ENCODE measurements at places on chromosomes 1 and 21.
A peak's percentile ranks its signal among the peaks of the same experiment; 100 is the strongest.

DNA sequence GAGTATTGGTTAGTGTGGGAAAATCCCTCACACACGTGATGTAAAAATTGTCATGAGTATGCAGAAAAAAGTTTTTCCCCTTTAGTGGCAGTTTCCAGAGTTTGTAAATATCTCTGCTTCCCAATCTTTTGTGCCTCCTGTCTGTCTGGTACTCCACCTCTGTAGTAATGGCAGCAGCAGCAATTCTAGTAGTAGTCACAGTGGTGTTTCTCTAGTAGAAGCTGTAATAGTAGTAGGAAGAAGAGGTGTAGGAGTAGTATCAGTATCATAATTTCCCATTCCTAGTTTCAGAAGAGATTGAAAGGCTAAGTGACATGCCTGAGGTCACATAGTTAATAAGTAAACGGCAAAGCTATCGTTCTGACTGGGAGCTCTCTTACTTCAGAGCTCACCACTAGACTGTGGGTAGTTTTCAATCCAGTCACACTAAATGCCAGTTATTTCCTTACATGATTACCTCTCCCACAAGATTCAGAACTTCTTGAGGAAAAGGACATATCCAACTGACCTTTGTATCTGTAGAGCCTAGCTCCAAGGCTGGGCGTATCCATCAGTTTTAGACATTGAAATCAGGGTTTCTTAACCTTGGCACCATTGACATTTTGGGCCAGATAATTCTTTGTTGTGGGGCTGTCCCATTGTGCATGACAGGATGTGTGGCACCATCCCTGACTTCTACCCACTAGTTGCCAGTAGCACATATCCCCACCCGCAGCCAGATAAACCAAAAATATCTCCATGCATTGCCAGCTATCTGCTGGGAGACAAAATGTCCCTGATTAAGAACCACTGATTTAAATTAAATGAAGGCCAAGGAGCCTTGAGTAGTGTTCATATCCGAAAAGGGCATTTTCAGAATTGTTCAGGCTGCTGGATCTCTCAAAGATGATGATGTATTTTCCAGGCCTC is 135.9 kb downstream of the FGGY start:
- no peak for DNase-seq
- peaks cover 35% of the 10 kb centered on the region for H3K4me1 ChIP-seq
- H3K4me3 ChIP-seq: no peak overlapping the region
- no peaks in the 10 kb centered on the region for H3K27me3 ChIP-seq
- no peak overlapping the region for H3K27ac ChIP-seq

- no peaks in the 10 kb centered on the region for H3K36me3 ChIP-seq
- peak; percentile 20 for DNase-seq
- H3K4me3 ChIP-seq: no peak overlapping the region
- no peak overlapping the region for H3K27ac ChIP-seq
- peaks cover 11% of the 10 kb centered on the region for H3K4me1 ChIP-seq
These were observed 11.0 kb upstream of the C1QA start for GRCh38 chr1:22625262-22625925.

DNA sequence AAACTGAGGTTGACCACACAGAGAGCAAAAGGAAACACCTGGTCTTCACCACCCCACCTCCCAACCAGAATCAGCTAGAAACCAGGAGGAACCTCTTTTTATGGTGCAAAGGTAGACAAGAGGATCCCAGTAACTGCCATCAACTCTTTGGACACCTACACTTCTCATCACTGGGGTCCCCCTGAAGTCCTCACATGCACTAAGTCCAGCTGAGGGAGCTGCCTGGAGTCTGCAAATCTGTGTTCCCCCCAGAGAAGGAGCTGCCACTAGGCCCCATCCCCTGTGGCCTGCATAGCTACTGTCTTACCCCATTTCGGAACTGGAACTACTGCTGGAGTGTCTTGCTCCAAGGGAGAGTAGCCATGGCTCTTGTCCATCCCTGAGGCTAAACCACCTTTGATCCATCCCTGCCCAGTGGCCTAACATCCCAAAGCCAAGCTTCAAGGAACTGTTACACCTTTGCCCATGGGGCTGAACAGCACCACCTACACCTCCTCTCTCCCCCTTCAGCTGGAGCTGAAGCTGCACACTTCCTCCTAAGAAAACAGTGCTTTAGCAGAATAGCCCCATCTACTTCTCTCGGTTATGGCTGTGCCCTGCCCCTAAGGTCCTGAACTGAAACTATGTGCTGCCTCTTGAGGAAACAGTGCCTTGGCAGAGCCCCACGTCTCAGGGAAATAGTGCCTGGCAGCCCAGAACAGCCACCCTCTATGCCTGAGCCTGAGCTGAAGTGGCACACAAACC is 85.4 kb upstream of the CD53 start:
- H3K4me3 ChIP-seq: no peak overlapping the region
- no peak for DNase-seq
- H3K27ac ChIP-seq: no peak overlapping the region
- H3K36me3 ChIP-seq: peaks cover 3% of the 10 kb centered on the region
- peaks cover 89% of the 10 kb centered on the region for H3K27me3 ChIP-seq

GRCh38 chr1:171715813-171716251 is 26.0 kb downstream of the VAMP4 start:
- H3K27ac ChIP-seq: no peak overlapping the region
- no peak for DNase-seq
- H3K4me1 ChIP-seq: no peaks in the 10 kb centered on the region
- H3K27me3 ChIP-seq: no peaks in the 10 kb centered on the region

GRCh38 chr1:99685516-99686180 is 39.7 kb downstream of the PALMD start:
- peaks cover 6% of the 10 kb centered on the region for H3K4me1 ChIP-seq
- H3K4me3 ChIP-seq: no peak overlapping the region
- no peaks in the 10 kb centered on the region for H3K36me3 ChIP-seq
- no peaks in the 10 kb centered on the region for H3K27me3 ChIP-seq
